ENCODE measurements at places on chromosomes 7 and 10.

DNA sequence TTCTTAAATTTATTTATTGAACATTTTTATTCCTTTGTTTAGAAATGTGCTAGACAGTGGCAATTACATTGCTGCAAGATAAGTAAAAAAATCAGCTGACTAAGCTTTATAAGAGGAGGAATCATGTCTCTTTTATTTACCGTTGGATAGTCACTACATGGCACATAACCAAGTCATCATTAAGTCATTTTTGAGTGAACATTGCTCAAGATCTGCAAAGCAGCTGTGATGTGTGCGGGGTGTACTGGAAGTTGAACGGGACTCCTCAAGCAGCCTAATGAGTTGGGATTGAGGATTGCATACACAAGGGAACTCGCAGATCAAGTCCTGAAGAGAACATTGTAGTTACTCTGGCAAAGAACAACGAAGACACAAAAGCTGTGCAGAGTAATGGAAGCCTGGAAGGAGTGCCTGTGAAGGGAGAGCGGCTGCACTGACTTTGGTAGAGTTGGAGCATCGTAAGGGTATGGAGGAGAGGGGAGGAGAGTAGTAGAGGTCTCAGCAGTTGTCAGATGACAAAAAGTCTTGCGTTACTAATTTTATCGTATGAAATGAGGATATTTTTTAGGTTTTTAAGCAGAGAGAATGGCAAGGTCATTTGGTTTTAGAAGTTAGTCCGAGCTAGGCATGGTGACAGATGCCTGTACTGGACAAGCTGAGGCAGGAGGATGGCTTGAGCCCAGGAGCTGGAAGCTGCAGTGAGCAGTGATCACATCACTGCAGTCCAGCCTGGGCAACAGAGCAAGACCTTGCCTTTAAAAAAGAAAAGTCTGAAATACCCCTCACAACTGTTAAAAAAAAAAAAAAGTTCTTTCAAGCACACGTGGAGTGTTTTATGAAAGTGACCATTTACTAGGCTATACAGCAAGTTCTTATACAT lies 95.1 kb downstream of the BMPR1A start:
- no peak for DNase-seq

DNA sequence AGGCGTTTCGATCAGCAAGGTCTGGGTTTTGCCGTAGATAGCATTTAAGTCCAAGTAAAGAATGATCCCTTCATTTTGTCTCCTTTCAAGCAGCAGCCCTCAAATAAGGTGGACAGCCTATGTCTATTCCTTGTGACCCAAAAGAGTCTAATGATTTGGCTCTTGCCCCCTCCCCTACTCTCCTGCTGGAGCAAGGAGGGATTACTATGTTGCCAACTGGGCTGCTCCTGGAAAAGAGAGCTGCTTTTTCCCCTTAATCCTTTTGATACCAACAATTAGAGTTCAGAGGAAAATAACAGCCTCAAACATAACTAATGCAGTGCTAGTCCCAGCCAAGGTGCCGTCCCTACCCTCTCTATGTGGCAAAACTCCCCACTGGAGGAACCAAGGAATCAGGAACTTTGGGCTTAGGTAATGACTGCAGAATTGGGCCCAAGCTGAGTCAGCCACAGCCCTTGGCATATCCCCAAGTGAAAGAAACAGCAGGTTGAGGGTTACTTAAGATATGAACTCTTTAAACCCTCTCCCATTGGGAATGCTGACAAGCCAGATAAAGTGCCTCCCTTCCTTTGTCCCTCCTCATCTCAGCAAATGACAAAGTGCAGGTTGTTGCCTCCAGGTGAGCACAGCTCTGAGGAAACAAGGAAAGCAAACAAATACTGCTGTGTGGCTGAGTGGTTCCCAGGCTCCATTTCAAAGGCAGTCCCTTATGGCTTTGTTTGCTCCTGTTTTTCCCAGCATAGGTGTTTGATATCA lies 643.7 kb downstream of the INHBA start:
- no peak for DNase-seq

DNA sequence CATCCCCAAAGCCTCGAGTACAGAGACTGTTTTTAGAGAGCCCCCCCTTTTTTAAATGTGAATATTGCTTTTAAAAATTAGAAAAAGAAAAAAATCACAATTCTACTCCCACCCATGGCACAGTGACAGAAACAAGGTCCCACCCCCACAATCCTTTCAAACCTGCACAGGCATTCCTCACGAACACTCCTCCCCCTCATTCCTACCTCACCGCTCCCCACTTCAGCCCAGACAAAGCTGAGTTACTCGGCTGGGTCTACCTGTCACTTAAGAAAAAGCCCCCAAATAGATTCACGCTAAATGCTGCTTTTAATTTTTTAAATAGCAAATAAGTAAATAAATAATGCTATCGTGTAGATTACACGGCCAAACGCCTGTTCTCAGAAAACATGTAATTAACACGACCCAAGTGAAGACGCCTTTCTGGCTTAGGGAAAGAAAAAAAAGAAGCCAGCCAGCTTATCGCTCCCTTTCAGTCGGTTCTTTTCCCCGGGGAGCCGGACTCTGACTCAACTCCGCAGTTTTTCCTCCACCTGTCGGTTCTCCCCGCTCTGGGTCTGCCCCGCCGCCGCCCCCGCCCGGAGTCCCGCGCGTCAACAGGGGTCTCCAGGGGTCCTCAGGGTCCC lies 739 bp downstream of the MPP7 start:
- DNase-seq, result no peak

- DNase-seq, result peak; percentile 32
These were observed 57.3 kb upstream of the DPYSL4 start for GRCh38 chr10:132129431-132129830.

DNA sequence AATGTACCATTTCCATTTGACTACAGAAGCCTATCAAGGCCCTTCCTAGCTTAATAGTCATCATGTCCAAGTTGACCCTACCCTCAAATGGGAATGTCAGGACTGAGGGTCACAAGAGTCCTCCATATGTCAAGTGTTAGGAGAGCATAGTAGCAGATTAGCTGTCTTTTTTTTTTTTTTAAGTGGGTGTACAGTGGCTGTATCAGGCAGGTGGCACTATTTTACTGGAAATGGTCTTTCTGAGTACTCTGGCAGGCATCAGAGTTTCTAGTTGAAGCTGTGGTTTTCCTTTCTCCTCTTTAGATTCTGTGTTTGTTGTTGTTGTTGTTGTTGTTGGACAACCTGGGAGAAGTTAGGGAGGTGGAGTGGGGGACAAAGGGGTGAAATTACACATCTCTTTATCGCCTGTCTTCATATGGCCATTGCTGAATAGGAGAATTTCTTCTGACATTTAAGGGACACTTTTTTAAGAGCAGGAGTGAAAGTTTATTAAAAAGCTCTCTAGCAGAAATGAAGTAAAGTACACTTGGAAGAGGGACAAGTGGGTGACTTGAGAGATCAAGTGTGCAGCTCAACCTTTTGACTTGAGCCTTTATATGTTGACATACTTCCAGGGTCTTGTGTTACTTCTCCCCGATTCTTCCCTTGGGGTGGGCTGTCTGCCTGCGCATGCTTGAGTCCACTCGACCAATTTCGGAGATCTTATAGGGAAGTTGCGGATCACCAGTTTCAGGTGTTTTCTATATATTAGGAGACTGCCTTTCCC lies 104.1 kb upstream of the FOXP2 start:
- no peak for DNase-seq

GRCh38 chr10:28959850-28960501 lies 282.7 kb downstream of the BAMBI start:
- DNase-seq, result no peak

DNA sequence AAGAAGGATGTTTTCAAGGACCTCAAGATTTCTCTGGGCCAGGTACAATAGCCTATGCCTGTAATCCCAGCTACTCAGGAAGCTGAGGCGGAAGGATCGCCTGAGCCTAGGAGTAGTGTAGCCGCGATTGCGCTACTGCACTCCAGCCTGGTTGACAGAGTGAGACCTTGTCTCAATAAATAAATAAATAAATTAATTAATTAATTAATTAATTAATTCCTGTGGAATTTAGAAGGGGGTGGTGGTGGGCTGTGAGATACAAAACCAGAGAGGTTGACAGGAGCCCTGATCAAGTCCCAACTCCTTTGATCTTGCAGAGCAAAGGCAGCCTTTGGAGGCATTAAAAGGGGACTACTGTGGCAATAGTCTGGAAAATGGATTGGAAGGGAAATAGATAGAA lies 39.3 kb upstream of the NRF1 start:
- DNase-seq, result no peak

GRCh38 chr10:43119416-43120115 lies 18.7 kb upstream of the CSGALNACT2 start:
- no peak for DNase-seq

GRCh38 chr7:24922099-24922773 lies 57.7 kb downstream of the OSBPL3 start:
- no peak for DNase-seq

- DNase-seq, result no peak
These were observed 1.3 kb downstream of the SPRN start for GRCh38 chr10:133422807-133423771.

DNA sequence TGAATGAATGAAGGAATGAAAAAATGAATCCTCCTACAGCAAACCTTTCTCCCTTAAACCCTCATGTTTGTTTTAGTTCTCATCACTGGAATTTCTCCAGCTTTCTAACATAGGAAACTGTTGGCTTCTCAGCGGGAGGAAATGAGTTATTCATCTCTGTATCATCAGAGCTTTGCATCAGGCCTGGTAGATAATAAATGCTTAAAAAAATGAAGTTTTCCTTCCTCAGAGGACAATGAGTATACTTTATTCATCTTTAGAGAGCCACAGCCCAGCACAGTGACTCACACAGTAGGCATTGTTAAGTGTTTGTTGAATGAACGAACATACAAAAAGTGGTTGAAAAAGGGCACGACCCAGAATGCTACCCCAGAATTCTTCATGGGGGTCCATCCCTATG lies 62.6 kb downstream of the COL13A1 start:
- DNase-seq, result no peak

GRCh38 chr7:29454899-29455451 lies 108.7 kb upstream of the PRR15 start:
- no peak for DNase-seq

GRCh38 chr7:95598511-95598910 lies 2.2 kb upstream of the PDK4 start:
- DNase-seq, result no peak

DNA sequence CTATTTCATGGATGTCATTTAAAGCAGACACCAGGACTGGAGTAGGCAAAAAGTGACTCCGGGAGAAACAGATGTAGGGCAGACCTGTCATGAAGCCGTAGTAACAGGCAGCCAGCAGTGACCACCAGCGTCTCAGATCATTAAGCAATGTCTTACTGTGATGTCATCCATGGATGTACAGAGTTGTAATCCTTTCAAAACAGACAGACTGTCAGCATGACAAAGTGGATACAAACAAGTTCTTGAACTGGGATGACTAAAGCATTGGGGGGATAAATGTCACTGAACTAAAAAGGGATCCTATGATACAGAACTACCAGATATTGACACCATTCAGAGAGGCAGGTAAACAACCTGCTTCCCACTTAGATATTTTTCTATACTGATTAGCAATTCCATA lies 675.5 kb downstream of the PARD3 start:
- DNase-seq, result no peak

GRCh38 chr10:133442191-133442966 lies 11.4 kb upstream of the SCART1 start:
- no peak for DNase-seq

GRCh38 chr7:158267742-158268435 lies 319.7 kb downstream of the PTPRN2 start:
- no peak for DNase-seq

DNA sequence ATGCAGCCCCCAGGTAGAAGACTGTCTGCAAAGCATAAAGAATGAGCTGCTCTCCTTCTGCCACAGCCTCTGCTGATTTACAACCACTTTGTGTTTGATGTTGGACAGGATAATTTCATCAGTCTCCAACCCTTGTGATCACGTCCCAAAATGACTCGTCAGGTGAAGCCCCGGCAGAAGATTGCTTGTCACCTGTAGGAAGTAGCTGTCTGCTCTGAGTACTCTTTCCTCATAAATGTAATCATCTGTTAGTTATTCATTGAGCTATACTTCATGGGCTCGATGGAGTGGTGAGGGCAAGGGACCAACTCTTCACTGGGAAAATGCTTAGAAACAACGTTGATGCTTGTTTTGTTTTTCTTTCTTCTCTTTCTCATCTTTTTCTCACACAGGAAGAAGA lies 290.9 kb upstream of the SP8 start:
- no peak for DNase-seq

DNA sequence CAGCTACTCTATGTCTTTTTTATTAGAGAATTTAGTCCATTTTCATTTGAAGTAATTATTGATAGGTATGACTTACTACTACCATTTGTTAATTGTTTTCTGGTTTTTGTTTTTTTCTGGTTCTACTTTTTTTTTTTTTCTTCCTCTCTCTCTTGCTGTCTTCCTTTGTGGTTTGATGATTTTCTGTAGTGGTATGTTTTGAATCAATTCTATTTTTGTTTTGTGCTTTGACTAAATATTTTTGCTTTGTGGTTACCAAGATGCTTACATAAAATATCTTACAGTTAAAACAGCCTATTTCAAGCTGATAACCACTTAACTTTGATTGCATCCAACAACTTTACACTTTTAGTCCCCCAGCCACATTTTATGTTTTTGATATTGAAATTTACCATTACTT lies 3.3 kb upstream of the OR2F2 start:
- no peak for DNase-seq

- DNase-seq, result no peak
These were observed 284.1 kb upstream of the SMIM30 start for GRCh38 chr7:113402482-113402881.

DNA sequence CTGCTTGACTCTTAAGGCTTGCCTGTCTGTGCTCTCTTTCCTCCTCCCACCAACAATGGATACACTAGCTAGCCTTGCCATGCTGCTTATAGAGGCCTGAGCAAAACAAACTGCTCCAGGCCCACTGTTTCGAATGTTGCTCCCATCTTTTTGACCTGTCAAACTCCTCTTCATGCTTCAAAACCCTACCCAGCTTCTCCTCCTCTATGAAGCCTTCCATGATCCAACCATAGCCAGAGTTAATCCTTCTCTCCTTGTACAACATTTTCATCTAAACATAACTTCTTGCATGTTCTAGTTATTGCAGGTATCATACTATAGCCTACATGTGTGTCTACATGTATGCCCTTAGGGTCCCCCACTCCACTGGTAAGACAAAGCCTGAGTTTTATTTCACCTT lies 426.7 kb upstream of the MGMT start:
- no peak for DNase-seq

DNA sequence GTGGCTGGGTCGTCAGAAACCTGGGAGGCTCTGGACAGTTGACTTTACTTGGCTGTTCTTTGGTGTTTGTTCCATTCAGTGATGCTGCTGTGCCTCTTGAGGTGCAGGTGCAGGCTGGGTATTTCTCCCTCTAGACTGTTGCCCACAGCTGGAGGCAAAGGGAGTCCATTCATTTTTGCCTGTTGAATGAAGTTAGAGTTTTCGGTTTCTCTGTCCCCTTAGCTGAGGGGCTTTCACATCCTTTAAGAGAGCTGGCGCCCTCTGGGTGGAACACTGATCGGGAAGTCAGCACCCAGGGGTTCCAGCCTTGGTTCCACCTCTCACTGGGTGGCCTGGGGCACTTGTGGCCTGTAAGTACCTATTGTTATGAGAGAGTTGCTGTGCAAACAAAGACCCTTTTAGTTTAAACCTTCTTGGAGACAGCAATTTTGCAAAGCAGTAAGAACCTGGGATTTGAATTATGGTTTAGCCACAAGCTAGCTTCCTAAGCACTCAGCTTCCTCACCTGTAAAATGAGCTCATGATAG lies 67.2 kb downstream of the GRK5 start:
- DNase-seq, result no peak

GRCh38 chr10:71241830-71242621 lies 29.7 kb downstream of the UNC5B start:
- no peak for DNase-seq

- DNase-seq, result no peak
These were observed 51.5 kb upstream of the ITGB1 start for GRCh38 chr10:33009244-33010131.

GRCh38 chr7:117195361-117196029 lies 127.4 kb downstream of the WNT2 start:
- no peak for DNase-seq

Measured in NT2/D1 (cell line).